ENCODE measurements at places on chromosomes 1 and 21.

GRCh38 chr1:154453161-154453560, 48.0 kb downstream of the IL6R start:
- no peak for DNase-seq

GRCh38 chr1:186143481-186143880, 231.6 kb downstream of the TPR start:
- DNase-seq = no peak

GRCh38 chr1:62424411-62424810, 12.4 kb upstream of the USP1 start:
- DNase-seq = no peak

GRCh38 chr1:178871551-178872320, 859 bp upstream of the ANGPTL1 start:
- no peak for DNase-seq

GRCh38 chr1:226820941-226821718, 49.3 kb upstream of the PSEN2 start:
- DNase-seq = peak; percentile 82

DNA sequence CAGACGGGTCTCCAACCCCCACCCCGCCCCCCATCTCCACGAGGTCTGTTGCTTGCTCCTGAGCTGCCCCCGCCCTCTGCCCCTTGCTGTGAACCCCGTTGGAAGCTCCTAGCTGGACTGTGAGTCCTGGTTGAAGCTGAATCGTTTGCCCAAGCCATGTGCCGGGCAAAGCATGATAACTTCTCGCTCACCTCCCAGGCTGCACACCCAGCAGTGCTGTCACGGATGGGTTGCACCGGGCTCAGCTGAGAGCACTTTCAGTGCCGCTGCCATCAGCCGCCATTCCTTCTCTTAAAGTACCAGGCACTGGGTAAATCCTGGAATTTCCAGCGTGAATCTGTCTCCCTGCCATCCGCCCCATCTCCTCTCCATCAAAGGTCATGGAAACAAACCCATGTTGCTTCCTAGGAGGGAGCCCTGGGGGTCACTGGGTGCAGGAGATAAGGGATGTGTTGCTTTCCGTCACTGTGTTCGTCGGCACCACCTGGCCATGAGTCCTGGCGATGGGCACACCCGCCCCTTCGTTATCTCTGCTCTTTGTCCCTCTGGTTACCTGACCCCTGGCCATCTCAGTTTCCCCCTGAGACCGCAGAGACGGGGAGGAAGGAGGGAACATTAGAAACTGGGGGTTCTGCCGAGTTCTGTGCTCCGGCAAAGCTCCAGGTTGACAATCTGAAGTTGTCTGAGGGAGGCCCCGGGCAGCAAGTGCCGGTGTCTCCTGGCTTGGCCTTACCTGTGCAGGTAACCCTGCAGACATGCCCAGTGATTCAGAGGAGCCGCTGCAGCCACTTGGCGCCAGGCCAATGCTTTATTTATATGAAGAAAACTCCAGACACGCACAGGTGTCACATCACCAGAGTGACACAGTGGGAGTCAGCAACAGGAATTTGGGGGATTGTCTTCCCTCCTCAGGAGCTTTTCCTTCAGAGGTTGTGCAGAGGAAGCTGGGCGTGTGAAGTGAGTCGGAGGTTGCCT, 2.7 kb downstream of the PDE9A start:
- no peak for DNase-seq

DNA sequence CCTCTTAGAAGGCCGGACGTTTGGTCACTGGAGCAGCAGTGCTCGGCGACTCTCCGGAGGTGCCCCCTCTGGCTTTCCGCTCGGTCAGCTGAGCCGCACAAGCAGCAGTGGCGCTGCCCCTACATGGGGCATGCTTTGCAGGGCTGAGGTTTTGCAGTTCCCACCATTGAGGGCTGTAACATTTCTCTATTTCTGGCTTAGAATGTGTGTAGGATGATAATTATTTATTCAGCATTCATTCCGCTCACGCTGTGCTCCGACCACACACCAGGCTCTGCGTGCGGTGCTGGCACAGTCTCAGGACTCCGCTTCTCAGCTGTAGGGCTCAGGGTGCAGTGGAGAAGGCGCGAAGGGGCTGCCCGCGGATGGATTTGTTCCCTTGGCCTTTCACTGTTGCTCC, 119.5 kb downstream of the PCBP3 start:
- DNase-seq = no peak

- peak; percentile 20 for DNase-seq
These were observed 64.3 kb upstream of the COL6A1 start for GRCh38 chr21:45917241-45917640.

All from urothelium cell line (cell line).